ENCODE measurements at places on chromosomes 12 and 14. TPM values are rescaled to one million over a fixed set of nuclear protein-coding genes. Genes with fewer than 3 reads are reported as not detected.

Gene NOXRED1
- 0.71 TPM for total RNA-seq

Gene ALX1
- total RNA-seq = not detected

Gene GZMH
- 4.9 TPM for total RNA-seq

Gene LTB4R2
- 19.4 TPM for total RNA-seq

Gene CIDEB
- total RNA-seq = 33.7 TPM

Measured in activated naive CD8-positive, alpha-beta T cell treated with anti-CD3 and anti-CD28 coated beads, Interleukin-2, amount 10 ng/mL, durations not matched to agents 7 days and 5 days (primary cell).